ENCODE measurements at places on chromosomes 12 and 14.

DNA sequence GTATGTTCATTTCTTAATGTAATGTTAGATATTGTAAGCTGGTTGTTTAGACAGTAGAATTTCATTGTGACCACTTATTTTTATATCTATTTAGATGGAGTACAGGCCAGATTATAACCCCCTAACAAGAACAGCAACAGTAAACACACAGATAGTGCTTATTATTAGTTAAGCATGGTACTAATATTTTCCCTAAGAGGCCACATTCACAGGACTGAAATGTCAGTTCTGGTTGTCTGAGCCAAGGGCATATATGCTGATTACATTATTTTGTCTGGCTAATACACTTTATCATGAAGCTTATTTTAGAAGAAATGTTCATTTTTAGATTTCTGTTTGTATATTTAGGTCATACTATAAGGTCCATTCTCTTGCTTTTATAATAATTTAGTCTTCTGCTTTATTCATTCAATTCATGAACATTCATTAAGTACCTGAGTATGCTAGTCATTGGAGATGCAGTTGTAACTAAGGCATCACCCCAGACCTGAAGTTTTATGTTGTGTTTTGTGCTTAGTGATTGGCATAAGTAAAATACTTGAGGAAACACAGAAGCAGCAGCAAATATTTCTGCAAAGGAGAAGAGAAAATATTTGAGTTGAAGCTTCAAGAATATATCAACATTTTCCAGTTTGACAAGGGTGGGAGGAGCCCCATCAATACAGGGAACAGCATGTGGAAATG, 413.7 kb downstream of the RAD51B start:
- no peaks in the 10 kb centered on the region for H3K36me3 ChIP-seq
- H3K27me3 ChIP-seq, result no peaks in the 10 kb centered on the region
- H3K4me3 ChIP-seq, result no peak overlapping the region
- H3K27ac ChIP-seq, result peak overlapping the region; percentile 84
- H3K4me1 ChIP-seq, result peaks cover 3% of the 10 kb centered on the region
- no peak for DNase-seq

DNA sequence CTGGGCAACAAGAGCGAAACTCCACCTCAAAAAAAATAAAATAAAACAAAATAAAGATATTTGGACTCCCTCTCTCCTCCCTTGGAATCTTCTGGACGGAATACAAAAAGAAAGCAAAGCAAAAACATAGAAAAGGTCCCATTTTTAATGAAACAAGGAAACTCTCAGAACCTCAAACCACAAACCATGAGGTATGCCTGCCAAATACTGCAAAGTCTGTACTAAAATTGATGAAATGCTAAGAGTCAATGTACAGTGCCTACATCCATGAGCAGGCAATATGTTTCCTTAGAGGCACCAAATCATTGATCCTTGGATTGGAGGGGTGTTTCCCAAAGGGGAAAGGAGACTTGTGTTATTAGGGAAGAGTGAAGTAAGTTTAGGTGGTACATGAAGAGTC, 8.2 kb upstream of the RPS6KA5 start:
- no peak for DNase-seq
- H3K27ac ChIP-seq, result no peak overlapping the region
- no peaks in the 10 kb centered on the region for H3K36me3 ChIP-seq

DNA sequence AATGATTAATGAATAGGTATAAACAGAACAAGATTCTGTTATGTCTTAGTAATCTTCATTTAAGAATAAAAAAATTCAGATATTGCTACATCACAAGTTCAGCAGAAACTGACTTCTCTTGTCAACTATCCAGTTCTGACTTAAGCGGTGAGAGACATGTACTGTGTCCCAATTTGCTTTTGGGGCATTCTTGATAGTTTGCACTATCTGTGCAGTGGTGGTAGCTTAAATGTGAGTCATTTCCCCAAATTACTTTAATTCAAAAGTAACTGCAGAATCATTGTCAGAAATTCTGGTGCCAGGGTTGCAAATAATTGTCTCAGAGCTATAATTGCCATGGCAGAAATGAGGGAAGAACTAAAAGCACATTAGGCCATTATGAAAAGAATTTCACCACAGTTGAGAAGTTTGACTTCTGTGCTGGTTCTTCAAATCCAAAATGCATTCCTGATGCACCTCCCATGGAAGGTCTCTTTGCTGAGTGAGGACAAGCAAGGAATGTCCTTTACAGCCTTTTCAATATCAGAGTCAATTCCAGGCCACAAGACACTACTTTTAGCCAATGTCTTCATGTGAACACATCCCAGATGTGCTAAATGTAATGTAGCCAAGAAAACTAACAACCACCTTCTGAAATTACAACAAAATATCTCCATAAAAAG, 304.7 kb downstream of the SSPN start:
- no peaks in the 10 kb centered on the region for H3K4me1 ChIP-seq
- no peak overlapping the region for H3K4me3 ChIP-seq
- H3K27me3 ChIP-seq, result no peaks in the 10 kb centered on the region
- no peak overlapping the region for H3K27ac ChIP-seq
- no peak for DNase-seq
- H3K36me3 ChIP-seq, result no peaks in the 10 kb centered on the region

DNA sequence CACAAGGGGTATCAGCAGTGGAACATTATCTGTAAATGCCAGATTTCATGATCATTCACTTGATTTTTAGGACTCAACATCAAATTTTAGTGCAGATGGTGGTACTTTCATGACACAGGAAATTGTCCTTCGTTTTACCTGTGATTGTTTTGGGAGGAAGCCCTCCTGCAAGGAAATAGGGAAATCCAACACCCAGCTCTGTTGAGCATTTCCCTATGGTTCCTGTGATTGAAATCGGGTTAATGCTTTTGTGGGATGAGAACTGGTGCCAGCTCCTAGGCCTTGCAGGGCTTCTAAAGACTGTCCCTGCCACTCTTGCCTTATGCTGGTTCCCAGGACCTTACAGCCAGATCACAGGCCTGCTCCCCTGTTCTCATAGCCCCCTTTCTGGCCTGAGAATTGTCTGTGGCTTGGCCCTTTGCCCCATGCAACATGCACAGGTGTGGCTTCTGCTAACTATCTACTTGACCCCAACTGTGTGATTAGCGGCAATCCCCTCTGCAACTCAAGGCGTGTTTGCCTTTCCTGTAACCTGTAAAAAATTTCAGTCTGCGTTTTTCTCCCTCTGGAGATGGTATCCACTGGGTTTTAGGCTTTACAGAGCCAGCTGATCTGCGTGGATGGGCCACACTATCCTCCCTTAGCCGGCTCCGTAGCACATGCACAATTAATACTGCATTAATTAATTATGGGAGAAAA, 112.5 kb downstream of the ETV6 start:
- peaks cover 26% of the 10 kb centered on the region for H3K4me1 ChIP-seq
- no peak overlapping the region for H3K27ac ChIP-seq
- DNase-seq, result no peak
- H3K36me3 ChIP-seq, result no peaks in the 10 kb centered on the region

- H3K36me3 ChIP-seq, result no peaks in the 10 kb centered on the region
- peaks cover 40% of the 10 kb centered on the region for H3K27me3 ChIP-seq
- no peak overlapping the region for H3K4me3 ChIP-seq
- DNase-seq, result no peak
Measured at GRCh38 chr12:132422381-132423043, 67.4 kb upstream of the FBRSL1 start.

- no peak for DNase-seq
- no peaks in the 10 kb centered on the region for H3K36me3 ChIP-seq
- H3K27me3 ChIP-seq, result peaks cover 34% of the 10 kb centered on the region
- no peak overlapping the region for H3K27ac ChIP-seq
- no peak overlapping the region for H3K4me3 ChIP-seq
Measured at GRCh38 chr12:66697404-66697803, 18.5 kb upstream of the GRIP1 start.

DNA sequence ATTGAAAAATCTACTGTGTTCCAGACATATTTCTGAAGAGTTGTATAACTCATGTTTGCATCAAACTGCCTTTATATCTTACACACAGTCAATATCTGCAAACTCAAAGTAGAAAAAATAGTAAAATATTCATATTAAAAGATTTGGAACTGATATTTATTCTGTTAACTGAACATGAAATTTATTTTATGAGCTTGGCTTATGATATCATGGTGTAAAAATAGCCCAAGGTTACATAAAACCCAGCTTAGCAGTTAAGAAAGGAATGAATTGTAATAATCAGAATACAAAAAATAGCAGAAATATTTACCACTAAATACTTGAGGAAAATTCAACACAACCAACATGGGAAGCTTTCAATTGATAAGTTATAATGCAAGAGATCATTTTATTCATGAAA, 367.9 kb downstream of the FLRT2 start:
- no peaks in the 10 kb centered on the region for H3K27me3 ChIP-seq
- H3K4me1 ChIP-seq, result no peaks in the 10 kb centered on the region
- DNase-seq, result no peak
- H3K27ac ChIP-seq, result no peak overlapping the region
- H3K4me3 ChIP-seq, result no peak overlapping the region

DNA sequence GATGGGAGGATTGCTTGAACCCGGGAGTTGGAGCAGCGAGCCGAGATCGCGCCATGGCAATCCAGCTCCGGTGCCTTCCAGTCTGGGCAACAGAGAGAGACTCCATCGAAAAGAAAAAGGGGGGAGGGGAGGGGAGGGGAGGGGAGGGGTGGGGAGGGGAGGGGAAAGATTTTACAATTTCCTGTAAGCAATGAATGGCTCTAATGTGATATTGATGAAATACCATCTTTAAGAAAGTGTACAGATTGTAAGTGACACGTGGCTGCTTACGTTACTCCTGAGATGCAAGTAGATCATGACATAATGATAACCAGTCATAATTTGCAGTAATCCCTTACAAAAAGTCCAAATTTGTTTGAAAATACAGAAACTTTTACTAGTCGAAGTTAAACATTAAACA, 1.4 kb downstream of the SLC25A21 start:
- H3K27ac ChIP-seq, result no peak overlapping the region
- H3K27me3 ChIP-seq, result no peaks in the 10 kb centered on the region
- no peaks in the 10 kb centered on the region for H3K36me3 ChIP-seq

DNA sequence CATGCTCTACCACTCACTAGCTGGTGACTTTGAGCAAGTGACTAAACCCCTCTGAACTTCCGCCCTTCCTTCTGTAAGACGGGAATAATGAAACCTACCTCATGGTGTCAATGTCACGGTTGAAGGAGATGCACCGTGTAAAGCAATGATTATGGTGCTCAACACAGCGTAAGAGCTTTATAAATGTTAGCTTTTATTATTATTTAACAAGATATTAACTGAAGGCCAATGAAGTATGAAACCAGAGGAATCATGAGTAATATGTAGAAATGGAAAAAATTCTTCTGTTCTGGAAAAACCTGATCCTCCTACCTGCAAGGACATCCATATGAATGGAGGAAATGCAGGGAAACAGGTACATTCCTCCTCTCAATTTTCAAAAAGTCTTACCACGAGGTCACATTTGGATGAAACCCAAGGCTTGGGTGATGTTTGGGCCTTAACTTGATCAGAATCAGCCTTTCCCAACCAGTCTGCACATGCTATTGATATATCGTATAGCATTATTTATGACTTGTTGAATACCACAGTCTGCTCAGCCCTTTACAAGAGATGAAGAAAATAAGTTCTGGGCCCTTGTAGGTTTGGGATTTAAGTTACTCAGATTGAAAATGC, 166.8 kb upstream of the TBX3 start:
- H3K27ac ChIP-seq, result no peak overlapping the region
- H3K4me3 ChIP-seq, result no peak overlapping the region
- no peak for DNase-seq
- H3K4me1 ChIP-seq, result no peaks in the 10 kb centered on the region

DNA sequence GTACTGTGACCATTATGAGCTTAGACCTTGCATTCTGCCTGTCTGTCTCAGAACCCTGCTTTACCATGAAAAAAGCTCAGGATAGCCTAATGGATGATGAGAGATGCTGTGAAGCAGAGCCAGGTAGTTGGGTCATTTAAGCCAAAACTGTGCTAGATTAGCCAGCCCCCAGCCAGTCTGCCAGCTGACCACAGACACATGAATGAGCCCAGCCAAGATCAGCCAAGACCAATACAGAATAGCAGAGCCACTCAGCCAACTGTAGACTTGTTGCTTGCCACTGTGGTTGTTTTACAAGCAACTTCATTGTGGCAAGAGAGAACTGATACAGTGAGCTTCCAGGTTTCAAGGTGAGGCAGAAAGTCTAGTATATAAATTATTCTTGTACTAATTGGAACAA, 12.8 kb upstream of the UTP20 start:
- H3K27me3 ChIP-seq, result no peaks in the 10 kb centered on the region
- no peaks in the 10 kb centered on the region for H3K4me1 ChIP-seq
- no peak overlapping the region for H3K27ac ChIP-seq
- DNase-seq, result no peak
- H3K4me3 ChIP-seq, result no peak overlapping the region
- H3K36me3 ChIP-seq, result no peaks in the 10 kb centered on the region

- no peak for DNase-seq
- no peak overlapping the region for H3K4me3 ChIP-seq
- H3K27ac ChIP-seq, result no peak overlapping the region
- peaks cover 71% of the 10 kb centered on the region for H3K36me3 ChIP-seq
- H3K27me3 ChIP-seq, result no peaks in the 10 kb centered on the region
Measured at GRCh38 chr14:39398382-39398781, 33.9 kb downstream of the FBXO33 start.

- no peaks in the 10 kb centered on the region for H3K36me3 ChIP-seq
- H3K27ac ChIP-seq, result no peak overlapping the region
- H3K4me1 ChIP-seq, result peaks cover 4% of the 10 kb centered on the region
- no peak for DNase-seq
Measured at GRCh38 chr12:131129839-131130238, 176.1 kb downstream of the ADGRD1 start.

DNA sequence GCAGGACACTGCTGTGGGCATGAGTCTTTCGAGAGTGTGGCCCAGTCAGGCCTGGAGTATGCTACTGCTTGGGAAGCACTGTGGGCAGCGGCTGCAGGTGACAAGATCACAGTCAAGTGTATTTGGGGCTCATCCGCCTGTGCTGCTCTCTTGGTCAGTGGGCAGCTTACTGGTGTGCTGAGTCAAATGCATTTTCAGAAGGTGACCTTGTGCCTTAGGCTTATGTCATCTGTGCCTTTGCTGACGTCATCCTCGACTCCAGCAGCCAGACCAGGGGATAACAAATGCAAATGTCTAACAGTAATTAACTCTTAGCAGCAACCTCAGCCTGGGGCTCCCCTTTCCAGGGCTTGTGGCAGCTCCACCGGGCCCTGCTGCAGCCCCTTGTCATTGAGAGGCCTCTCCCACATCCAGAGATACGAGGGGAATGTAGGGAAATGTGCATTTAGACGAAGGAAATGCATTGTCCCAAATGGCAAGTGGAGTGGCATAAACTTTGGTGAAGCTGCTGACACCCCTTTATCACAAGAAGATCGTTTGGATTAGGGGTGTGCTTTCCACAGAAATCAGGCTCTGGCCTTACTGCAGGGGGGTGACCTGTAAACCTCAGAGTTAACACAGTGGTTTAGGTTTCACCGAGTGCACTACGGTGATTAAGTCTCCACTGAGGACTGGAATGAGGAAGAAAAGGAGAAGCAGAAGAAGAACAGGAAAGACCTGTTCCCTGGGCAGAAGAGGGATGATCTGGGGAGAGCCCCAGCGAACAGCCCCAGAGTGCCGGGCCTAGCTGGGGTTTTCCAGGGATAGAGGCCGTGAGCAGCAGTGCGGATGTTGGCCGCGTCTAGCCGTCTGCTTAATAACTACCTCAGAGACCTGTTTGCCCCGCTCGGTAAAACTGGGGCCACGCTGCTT, 39.7 kb downstream of the PSMA6 start:
- H3K4me1 ChIP-seq, result peaks cover 32% of the 10 kb centered on the region
- H3K27ac ChIP-seq, result peak overlapping the region; percentile 40
- H3K4me3 ChIP-seq, result no peak overlapping the region
- DNase-seq, result peak; percentile 70
- H3K36me3 ChIP-seq, result no peaks in the 10 kb centered on the region

- H3K27me3 ChIP-seq, result peaks cover 44% of the 10 kb centered on the region
- no peak overlapping the region for H3K27ac ChIP-seq
- no peak overlapping the region for H3K4me3 ChIP-seq
- H3K36me3 ChIP-seq, result no peaks in the 10 kb centered on the region
- no peak for DNase-seq
Measured at GRCh38 chr14:104554608-104555429, 24.7 kb upstream of the C14orf180 start.

Measured in mesenchymal stem cell (in vitro differentiated cells and primary cell).